ENCODE measurements at places on chromosomes 11 and 22. TPM values are rescaled to one million over a fixed set of nuclear protein-coding genes. Genes with fewer than 3 reads are reported as not detected.

MYRF gene
- 2.8 TPM for total RNA-seq

PLAAT5 gene
- total RNA-seq: not detected

GRCh38 chr11:70029115-70029860 is 48.8 kb upstream of the ANO1 start:
- no peak overlapping the region for H3K27ac ChIP-seq
- no peak overlapping the region for H3K4me3 ChIP-seq
- no peaks in the 10 kb centered on the region for H3K27me3 ChIP-seq
- no peaks in the 10 kb centered on the region for H3K4me1 ChIP-seq
- H3K36me3 ChIP-seq: no peaks in the 10 kb centered on the region
- DNase-seq: no peak

OR2D2 gene
- total RNA-seq: 0.49 TPM

DNA sequence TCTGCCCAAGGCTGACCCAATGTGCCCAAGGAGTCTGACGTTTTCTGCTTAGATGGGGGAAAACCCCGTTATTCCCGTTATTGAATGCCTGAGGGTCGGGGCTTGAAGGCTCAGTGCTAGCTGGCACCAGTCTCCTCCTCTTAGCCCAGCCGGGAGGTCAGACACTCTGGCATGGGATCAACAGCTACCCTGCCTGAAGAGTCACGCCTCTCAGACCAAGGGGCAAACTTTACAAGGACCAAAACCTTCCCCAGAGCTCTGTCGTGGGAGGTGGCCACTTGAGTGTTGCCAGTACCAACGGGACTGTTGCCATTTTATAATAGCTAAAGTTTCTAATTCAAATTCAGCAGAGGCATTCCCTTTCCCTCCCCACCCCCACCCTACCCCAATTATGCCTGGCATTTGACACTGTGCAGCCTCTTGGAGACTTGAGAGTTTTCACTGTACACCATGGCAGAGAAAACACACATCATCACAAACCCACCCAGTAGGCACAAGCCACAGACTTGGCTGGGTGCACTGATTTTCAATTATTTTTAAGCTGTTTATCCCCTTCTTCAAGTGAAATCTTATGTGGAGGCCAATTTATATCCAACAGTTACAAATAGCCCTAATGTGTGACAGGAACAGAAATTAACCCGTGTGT is 137.5 kb upstream of the SYT13 start:
- H3K36me3 ChIP-seq: no peaks in the 10 kb centered on the region
- peaks cover 16% of the 10 kb centered on the region for H3K27me3 ChIP-seq
- no peaks in the 10 kb centered on the region for H3K4me1 ChIP-seq
- H3K4me3 ChIP-seq: no peak overlapping the region
- DNase-seq: no peak
- H3K27ac ChIP-seq: no peak overlapping the region

GRCh38 chr11:12799334-12799835 is 125.2 kb downstream of the TEAD1 start:
- no peak overlapping the region for H3K4me3 ChIP-seq
- no peak for DNase-seq
- no peak overlapping the region for H3K27ac ChIP-seq
- no peaks in the 10 kb centered on the region for H3K27me3 ChIP-seq
- H3K36me3 ChIP-seq: 0 out of 2 replicates have a peak, but pooled peaks cover 2% of the 10 kb centered on the region
- H3K4me1 ChIP-seq: peaks cover 24% of the 10 kb centered on the region
